ENCODE measurements at places on chromosomes 2 and 18. TPM values are rescaled to one million over a fixed set of nuclear protein-coding genes. Genes with fewer than 3 reads are reported as not detected.

GRCh38 chr2:55707751-55708150 is 14.1 kb upstream of the PNPT1 start:
- no peak for DNase-seq

- no peak for DNase-seq
Measured at GRCh38 chr2:237854295-237854694, 5.1 kb upstream of the RAMP1 start.

GRCh38 chr2:234446404-234447076 is 50.3 kb downstream of the ARL4C start:
- no peak for DNase-seq

DNA sequence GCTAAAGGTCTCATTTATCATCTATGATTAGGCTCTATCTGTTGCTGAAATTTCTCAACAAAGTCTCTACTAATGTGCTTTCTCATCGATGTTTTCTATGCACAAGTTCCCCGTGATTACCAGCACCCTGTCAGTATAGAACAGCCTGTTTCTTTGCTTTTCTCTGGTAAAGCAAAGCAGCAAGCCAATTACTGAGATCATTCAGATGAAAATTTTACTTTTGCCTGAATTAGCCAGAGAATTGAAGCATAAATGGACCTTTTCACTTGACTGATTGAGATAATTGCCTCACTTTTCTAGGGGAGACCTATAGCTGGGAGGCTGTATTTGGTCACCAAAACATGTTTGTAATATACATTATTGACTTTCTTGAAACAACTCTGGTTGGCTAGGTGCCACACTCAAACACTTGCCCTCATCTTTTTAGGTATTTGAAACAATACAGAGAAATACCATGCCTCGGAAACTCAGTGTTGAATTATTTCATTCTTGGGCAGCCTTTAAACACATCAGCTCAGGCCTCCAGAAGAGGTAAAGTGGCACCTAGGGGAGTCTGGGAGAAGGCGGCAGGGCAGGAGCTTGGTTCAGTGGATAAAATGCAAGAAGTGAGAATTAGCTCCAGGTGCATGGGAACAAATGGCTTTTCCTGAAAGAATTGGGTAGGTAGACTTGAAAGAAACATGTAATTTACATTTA is 96.2 kb downstream of the GALNT3 start:
- no peak for DNase-seq

MAP3K20 gene
- 9.9 TPM for total RNA-seq

NEU4 gene
- total RNA-seq = 8.6 TPM
